Memory B cell (primary cell): ENCODE measurements at places on chromosomes 7 and 10.

DNA sequence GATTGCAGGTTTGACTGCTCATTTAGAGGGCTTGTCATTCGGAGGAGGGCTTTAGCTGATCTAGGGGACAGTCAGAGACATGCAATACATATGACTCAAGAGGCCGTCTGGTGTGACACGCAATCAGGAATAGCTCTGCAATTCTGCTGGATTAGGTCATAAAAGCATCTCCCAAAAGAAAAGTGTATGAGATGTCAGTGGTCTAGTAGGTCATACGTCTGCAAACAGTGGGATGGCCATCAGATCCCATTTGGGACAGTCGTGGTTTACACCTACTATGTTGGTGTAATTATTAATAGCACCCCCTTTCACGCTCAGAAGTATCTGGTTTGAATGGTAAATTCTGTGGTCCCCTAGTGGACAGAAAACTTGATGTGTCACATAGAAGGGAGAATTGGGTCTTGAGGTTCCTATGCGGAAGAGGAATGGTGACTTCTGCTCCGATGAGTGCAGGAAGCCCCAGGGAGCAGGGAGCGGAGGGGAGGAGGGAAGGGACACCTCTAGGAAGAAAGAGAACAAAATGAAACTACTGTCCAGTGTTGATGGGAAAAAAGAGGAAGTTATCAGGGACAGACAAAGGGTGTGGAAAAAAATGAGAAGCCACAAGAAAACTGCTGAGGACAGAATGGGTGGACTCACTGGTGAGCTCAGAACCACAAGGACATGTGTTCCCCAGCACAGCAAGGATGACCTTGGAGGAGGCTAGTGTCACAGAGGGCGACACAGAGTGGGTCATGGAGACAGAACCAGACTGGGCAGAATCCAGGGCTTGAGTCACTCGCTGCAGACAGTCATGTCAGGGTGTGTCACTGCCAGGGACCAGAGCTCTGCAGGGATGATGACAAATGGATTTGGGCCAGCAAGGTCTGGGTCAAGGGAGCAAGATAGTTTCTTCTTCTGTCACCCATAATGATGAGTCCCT lies 59.9 kb downstream of the MAP3K8 start:
- DNase-seq: no peak

- no peak for DNase-seq
Measured at GRCh38 chr7:41582116-41582515, 120.8 kb downstream of the INHBA start.

GRCh38 chr7:1459920-1460820 lies 900 bp upstream of the MICALL2 start:
- no peak for DNase-seq

GRCh38 chr10:87865241-87865881 lies 1.9 kb downstream of the PTEN start:
- no peak for DNase-seq

DNA sequence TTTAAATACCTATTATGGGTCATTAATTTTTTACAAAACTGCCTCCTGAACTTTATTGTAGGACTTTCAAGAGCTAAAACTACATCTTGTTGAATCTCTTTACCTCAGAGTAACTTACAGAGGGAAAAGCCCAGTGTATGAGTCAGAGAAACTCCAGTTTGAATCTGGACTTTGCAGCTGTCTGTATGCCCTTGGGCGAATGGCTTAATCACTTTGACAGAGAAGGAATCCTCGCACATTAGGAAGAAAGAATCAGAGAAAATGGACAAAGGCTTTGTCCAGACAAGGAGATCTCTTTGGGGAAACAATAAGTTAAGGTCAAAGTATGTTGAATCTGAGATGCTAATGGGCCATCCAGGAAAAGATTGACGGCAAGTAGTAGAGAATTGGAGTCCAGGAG lies 484.2 kb upstream of the CELF2 start:
- DNase-seq: no peak

- DNase-seq: no peak
Measured at GRCh38 chr7:33035776-33036175, 26.8 kb downstream of the NT5C3A start.

DNA sequence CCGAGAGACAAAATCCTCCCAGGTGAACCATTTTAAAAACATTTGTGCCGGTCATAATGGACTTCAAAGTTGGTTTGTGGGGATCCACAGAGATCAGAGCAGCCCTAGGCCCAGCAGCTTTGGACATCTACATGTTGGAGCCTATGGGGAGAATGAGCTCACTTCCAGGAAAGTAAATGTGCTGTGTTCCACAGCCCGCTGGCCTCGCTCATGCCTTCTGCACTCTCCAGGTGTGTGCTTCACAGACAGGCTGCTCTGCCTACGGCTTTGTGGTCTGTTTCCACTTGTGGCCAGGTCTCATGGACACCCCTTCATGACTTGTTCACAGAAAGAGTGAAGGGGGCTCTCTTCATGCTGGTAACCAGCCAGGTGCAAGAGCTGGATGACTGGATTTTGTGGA lies 141.6 kb downstream of the ADARB2 start:
- no peak for DNase-seq

GRCh38 chr7:155962191-155962967 lies 150.1 kb upstream of the SHH start:
- no peak for DNase-seq

- no peak for DNase-seq
Measured at GRCh38 chr7:156127166-156128134, 315.2 kb upstream of the SHH start.

DNA sequence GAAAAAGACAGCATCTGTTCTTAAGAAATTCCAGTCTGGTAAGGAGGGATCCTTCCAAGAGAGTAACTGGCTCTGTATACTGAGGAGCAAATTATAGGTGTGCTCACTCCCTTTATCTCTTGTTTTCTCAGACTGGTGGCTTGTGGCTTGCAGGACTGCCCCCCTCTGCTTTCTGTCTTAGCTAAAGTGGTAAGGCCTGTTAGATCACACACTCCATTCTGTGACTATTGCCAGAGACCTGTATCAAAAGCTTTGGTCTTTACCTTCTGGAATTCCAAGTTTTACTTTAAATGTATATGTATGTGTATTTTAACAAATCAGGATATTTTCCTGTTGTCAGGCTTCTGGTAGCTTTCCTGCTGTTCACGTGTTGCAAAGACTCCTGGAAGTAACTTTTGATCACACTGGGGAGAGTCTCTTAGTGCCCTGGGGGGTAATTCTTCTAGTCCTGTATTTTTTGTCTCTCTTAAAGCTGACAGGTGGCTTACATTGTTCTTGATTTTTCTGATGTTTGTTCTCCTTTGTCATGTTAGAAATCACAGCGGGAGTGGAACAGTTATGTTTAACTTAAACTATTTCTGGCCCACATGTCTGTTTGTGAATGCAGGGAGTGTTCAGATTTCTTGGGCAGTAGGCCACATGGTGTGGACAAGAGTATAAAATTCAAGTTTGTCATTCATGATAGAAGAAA lies 99.0 kb downstream of the PLPP4 start:
- no peak for DNase-seq

DNA sequence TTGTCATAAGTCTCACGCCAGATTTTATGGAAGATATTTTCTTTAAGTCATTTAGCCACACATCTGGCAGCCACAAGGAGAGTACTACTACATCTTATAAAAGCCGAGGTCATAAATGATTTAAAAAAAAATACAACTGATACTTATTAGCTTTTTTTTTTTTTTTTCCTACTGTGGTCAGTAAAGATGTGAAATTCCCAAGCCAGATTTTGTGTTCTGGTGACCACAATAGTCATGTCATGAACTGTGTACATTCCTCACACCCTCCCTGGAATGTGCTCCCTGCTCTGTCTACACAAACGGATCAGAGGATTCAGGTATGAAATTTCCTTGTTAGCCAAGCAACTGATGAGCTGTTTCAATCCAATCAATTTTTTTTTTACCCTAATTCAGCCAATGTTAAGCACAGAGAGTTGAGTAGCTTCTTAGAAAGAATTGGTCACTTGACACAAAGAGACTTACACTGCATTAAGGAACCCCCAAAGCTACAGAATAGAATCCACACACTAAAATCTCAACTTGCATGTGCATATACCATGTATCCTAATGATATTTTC lies 54.7 kb downstream of the CHRM2 start:
- DNase-seq: no peak

- no peak for DNase-seq
Measured at GRCh38 chr7:90349305-90349704, 2.8 kb downstream of the GTPBP10 start.

DNA sequence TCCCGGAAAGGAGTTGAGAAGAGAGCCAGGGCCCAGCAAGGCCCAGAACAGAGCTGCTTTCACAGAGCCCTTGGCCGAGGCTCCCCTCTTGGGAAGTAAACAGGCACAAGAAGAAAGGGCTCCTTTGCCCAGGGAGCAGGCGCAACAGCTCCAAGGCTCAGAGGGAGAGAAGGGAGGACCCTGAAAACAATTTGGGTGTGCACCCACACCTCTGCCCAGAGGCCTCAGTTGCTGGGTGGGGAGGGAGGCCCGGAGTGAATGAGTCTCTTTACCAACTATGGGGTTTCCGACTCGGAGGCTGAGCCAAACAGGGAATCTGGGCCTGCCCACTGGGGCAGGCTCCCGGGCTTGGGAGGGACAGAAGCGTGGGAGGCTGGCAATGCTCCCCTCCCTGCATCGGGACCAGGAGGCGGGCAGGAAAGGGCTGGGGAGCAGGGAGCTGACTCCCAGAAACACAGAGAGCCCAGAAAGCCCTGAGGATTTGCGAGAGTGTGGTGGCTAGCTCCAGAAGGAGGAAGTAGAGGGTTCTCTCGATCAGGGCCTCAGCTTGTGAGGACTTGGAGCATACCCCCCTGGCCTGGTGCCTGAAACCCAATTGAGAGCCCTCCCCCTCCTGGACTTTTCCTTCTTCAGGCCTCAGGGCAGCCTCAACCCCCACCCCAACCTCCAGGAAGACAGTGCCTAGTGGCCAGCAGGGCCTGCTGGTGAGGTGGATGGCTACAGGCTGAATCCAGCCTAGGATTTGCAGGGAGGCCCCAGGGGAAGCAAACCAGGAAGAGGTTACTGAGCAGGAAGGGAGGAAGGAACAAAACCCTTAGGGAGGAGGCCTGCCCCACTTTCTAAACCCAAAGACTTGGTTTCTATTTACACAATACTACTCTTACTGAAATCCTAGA lies 6.2 kb downstream of the C10orf105 start:
- no peak for DNase-seq

- no peak for DNase-seq
Measured at GRCh38 chr7:46007194-46007593, 86.1 kb upstream of the IGFBP3 start.

DNA sequence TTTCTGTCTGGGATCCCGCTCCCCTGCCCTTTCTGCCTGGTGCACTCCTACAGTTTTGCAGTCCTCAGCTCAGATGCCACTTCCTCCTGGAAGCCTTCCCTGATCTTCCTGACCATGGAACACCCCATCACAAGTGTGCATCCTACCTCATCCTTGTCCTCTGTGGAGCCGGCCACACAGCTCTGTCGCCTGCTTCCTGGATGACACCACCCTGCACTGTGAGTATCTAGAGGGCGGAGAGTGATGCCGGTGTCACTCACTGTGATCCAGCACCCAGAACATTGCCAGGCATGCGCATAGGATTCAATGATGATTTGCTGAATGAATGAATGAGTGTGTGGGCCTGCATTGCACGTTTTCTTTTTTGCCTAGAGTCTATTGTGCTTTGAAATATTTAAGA lies 529.9 kb downstream of the TCERG1L start:
- no peak for DNase-seq

GRCh38 chr10:521261-522250 lies 167.9 kb downstream of the DIP2C start:
- no peak for DNase-seq

GRCh38 chr10:75034131-75034512 lies 77.3 kb upstream of the SAMD8 start:
- no peak for DNase-seq

- no peak for DNase-seq
Measured at GRCh38 chr7:151936207-151936606, 20.0 kb upstream of the GALNTL5 start.

- DNase-seq: no peak
Measured at GRCh38 chr7:7962851-7963250, 5.7 kb upstream of the GLCCI1 start.

- no peak for DNase-seq
Measured at GRCh38 chr7:17055596-17055995, 173.8 kb upstream of the AGR3 start.

GRCh38 chr10:110211465-110211843 lies 4.0 kb downstream of the MXI1 start:
- no peak for DNase-seq

DNA sequence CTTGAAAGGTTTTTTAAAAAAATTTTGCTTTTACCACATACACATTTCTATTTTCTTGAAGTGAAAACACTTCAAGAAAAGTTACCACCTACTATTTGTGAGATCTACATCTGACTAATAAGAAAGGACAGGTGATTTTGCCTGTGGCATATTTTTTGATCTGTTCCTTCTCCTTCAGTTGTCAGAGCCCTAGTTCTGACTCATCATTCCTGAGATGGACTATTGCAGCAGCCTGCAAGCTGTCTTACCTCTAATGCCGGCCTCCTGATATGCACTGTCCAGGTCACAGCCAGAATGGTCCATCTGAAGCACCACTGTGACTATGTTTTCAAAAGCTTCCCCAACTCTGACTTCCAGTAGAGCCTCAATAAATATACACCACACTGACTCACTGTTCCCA lies 28.2 kb upstream of the ANK3 start:
- DNase-seq: no peak

DNA sequence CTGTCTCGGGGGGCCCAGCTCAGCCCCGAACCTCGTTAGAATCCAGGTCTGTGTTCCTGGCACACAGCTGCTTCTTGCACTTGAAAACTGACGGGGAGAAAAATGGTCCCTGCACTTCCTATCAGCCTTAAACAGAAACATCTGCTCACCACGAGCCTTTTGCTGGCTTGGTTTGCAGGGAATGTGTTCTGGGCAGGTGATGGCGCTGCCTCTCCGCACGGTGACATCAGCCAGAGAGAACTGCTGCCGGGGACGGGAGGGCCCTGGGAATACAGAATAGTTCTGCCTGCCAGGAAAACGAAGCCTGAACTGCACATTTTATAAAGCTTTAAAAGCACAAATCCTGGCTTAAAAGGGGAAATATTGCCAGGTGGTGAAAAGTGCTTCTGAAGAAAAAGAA lies 622.5 kb downstream of the TYW1 start:
- DNase-seq: no peak

DNA sequence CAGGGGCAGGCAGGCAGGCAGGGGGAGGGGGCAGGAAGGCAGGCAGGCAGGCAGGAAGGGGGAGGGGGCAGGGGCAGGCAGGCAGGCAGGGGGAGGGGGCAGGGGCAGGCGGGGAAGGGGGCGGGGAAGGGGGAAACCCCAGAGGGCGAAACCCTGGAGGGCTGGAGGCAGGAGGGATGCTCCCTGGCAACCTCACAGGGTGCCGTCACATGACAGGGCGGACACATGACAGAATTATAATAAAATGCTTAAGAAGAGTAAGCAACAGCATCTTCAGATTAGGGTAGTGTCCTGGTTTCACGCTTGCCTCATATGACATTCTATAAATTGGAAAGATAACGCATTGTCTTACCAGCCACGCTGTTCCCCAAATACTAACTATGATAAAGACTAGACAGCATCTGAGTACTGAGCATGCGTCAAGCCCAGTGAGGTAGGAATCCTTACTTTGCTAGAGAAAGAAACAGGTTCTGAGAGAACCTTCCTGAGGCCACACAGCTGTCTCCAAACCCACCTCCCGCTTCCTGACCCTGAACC lies 131.6 kb downstream of the DIP2C start:
- no peak for DNase-seq

- peak; percentile 43 for DNase-seq
Measured at GRCh38 chr10:86888585-86889381, 68.6 kb downstream of the MMRN2 start.
